ENCODE measurements at places on chromosomes 4 and X.

DNA sequence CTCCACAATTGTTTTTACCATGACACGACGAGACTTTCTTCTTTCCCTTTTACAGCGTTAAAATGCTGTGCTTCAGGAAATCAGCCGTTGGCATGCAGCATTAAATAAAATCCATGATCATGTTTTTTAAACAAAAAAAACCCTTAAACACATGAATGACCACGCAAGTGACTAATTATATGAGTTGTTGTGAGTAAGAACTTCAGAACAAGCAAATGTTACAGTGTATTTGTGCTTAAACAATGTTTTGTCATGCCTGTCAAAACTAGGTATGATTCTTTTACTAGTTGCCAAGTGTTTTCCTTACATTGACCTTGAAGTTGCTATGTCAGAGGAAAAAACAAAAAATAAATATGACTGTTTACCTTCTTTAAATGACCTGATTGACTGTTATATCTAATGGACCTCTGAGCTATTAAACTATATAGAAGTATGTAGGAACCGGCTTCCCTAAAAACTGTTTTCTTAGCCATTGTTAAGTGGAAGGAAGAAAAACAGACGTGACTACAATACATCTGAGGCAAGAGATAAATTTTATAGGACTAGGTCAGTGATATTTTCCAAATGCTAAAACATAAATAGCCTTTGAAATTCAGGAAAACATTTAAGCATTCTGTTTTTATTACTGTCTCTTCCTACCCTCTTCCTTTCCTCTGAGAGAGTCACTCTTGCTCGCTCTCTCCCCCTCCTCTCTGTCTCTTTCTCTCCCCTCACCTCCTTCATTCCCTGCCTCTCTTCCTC lies 197.1 kb downstream of the PALLD start:
- no peak for DNase-seq

DNA sequence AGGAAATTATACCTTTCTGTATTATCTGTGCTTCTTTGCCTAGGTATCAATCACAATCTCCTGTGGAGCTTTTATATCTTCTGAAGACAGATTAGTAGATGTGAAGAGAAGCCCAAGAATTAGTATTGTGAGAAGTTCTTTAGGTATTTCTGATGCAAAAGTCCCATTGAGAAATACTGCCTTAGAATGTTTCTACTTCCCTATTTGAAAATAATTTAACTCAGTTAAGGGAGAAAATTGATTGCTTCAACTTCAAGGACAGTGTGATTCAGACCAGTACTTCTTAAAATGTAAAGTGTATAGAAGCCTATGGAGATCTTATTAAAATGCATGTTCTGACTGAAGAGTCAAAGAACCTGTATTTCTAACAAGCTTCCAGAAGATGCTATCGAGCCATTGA lies 9.0 kb downstream of the EIF1AX start:
- no peak for DNase-seq

- no peak for DNase-seq
These were observed 286.2 kb upstream of the FAM47C start for GRCh38 chrX:36721990-36722389.

- DNase-seq = no peak
These were observed 90.0 kb downstream of the AREG start for GRCh38 chr4:74534936-74535335.

DNA sequence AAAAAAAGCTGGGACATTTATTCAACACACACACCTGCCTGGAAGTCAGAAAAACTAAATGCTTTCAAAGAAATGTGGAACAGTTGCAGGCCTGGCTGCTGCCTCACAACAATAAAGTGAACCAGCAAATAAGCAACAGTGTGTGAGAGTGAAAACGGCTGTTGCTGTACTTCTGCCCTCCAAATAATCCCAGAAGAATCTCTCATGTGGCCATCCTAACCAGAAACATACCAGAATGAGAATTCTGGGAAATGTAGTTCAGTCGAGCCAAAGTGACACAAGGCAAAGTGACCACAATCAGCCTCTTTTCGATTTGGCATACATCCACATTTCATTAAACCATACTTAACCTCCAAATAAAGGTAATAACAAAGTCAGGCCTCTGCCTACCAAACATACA lies 204.5 kb downstream of the SLC7A11 start:
- DNase-seq = no peak

DNA sequence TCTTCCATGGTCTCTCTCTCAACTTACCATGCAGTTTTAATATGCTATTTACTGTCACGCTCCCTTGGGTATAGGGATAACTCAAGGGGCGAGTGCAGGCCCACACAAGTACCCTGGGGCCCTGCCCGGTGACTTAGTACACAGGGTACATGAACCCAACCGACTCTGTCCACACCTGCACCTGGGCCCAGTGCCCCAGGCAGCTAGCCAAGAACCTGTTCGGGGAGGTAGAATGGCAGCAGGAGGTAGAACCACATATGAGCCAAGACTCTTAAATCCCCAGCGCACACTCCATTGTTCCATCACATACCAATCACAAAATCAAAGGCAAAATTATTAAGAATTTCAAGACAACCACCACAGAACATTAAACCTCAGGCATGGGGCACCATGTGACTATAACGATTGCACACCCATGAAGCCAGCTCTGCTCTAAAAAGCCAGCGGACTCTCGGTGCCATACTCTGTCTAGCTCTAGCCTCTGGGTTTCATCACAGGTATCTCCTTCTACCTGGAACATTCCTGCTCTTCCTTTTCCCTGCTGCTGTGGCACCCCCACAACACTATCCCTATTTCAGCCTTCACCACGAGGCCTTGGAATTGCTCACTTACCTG lies 14.6 kb downstream of the PHF8 start:
- DNase-seq = no peak

- no peak for DNase-seq
These were observed 26.3 kb upstream of the DACH2 start for GRCh38 chrX:86121916-86122315.

GRCh38 chrX:10022580-10023245 lies 55.6 kb downstream of the CLDN34 start:
- DNase-seq = no peak

- no peak for DNase-seq
These were observed 214.4 kb downstream of the DCHS2 start for GRCh38 chr4:154277172-154277571.

GRCh38 chrX:71393919-71394318 lies 27.8 kb downstream of the TAF1 start:
- DNase-seq = no peak

DNA sequence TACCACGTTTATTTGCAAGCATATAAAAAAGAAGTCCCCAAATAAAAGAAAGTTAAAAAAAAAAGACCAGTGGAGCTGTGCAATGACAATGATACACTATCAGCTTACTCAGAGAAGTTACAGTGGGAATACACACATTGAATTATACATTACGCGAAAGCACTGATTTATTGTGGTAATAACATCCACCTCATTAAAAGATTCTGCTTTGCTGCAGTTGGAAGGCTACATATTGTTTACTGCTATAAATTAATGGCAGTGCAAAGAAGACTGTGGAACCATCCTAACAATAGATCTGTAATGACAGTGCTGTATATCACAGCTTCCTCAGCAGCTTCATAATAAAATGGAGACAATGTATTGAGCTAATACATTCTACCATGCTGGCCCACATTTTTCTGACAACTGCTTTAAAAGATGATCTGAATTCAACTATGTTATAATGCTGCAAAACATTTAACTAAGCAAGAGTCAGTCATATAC lies 142.5 kb upstream of the MAB21L2 start:
- no peak for DNase-seq

- DNase-seq = no peak
These were observed 9.5 kb downstream of the PARM1 start for GRCh38 chr4:74942251-74942917.

DNA sequence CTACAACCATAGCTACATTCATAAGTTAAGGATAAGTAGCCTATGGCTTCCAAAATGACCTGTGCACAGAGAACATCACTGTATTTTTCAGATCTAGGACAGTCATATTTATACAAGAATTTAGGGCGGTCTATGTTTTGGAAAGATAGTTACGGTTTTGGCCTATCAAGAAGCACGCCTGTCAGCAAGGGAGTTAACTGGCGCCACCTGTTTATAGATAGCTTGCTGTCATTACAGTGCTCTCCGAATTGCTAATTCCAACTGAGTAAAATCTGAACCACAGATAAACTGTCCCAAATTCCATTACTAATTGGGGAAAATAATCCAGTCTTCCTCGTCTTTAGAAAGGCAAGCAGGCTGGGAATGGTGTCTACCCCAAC lies 646 bp downstream of the ABCB7 start:
- no peak for DNase-seq

DNA sequence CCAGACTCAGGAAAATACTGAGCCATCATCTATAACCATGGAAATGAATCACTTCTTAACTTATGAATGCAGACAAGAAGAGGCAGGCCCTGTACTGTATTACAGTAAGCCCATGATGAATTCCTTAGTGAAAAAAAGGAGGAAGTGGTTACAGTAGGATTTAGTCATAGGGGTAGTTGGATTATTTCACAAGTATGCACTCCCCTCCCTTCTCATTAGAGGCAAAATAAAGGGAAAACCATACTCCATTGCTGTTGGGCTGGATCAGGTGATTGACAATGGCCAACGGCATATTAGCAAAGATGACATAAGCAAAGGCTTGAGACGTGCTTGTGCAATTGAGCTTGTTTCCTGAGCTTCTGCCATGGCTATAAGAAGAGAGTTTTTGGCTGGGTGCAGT lies 181.1 kb upstream of the PRPS2 start:
- no peak for DNase-seq

DNA sequence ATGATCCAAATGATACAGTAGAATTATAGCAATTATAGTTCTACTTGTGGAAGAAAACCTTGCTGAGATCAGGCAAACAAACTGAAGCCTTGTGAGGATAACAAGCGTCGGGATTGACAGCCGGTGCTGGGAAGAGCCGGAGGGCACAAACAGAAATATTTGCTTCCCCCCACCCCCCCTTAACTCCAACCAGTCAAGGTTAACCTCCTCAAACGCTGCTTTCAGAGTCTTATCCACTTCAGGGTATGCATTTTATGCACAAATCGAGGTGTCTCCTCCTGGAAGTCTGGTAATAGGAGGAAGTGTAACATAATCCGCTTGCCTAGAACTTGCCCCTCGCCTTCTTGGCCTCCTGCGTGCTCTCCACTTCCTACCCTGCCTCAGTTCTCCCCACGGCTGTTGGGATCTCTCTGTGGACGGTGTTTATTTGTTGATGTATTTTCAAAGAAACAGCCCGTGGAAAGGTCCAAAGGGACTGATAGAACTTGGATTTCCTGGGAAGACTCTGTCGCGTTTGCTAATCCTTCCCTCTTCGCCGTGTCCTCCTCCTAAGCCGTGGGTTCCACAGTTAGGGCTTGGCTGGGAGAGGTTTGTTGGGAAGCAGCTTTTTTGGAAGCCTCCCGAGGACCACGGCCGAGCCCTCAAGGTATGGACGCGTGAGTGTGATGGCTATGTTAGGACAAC lies 4.1 kb upstream of the ARX start:
- no peak for DNase-seq

GRCh38 chr4:25033526-25033925 lies 2.8 kb upstream of the LGI2 start:
- no peak for DNase-seq

DNA sequence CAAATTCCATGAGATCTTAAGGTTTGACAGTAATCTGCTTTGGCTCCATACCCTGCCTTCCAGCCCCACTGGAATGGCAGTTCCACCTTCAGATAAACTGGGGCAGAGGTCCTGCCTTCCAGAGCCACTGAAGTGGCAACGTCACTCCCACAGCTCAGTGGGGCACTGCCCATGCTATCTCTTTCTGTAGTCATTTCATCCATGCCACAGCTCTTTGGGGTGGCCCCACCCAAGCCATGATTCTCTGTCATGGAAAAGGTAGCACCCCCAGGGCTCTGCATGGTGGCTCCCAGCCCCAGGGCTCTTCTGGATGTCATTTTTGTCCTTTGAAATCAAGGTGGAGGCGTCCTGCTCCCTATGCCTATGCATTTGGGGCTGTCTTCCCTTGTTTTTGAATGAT lies 596.5 kb downstream of the SPOCK3 start:
- no peak for DNase-seq

DNA sequence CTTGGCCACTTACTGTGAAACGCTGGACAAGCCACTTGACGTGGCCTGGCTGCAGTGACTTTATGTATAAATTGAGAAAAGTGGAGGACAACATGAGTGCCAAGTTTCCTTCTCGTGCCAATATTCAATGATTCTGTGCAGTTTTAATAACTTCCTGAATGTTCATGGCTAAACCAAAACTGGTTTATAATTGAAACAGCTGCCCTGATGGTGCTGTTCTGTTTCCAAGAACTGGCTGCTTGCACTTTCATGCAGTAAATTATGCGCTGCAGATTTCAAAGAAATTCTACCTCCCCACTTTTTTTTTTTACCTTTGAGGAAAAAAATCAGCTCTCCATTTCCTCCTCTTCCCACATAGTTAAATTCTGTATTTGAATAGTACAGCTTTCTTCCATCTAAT lies 205.2 kb upstream of the CASK start:
- DNase-seq = no peak

- DNase-seq = peak; percentile 3
These were observed 63.7 kb downstream of the SEC24D start for GRCh38 chr4:118772081-118772766.

GRCh38 chr4:87567191-87567590 lies 38.0 kb upstream of the SPARCL1 start:
- no peak for DNase-seq

DNA sequence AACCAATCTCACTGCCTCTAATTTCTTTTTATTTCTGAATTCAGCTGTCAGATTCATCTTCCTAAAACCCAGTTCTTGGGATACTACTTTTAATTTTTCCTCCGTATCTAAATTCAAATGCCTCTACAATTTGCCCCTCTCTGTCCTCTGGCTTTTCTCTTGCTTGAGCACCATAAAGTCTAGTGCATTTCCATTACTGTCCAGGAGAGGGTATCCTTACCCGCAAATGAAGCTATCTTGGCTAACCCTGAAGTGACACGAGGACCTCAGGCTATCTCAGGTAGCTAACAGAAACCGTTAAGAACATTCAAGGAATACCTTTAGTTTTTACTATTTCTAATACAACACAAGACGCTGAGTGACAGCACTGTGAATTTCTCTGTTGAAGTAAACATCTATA lies 49.4 kb upstream of the PRR32 start:
- no peak for DNase-seq

All from GM18507 (cell line).